ENCODE measurements at places on chromosomes 11 and 22. TPM values are rescaled to one million over a fixed set of nuclear protein-coding genes. Genes with fewer than 3 reads are reported as not detected.

DDX25 gene
- 4.8 TPM for polyA plus RNA-seq

PLA2G3 gene
- polyA plus RNA-seq, result 0.24 TPM

ESAM gene
- polyA plus RNA-seq, result 73.8 TPM

BATF2 gene
- 3.0 TPM for polyA plus RNA-seq

BTBD18 gene
- polyA plus RNA-seq, result 0.15 TPM

CTSF gene
- 107 TPM for polyA plus RNA-seq

CBLIF gene
- polyA plus RNA-seq, result not detected

OR56B4 gene
- polyA plus RNA-seq, result 0.25 TPM

CRYBA4 gene
- polyA plus RNA-seq, result not detected

GAL3ST1 gene
- 18.6 TPM for polyA plus RNA-seq

TSGA10IP gene
- polyA plus RNA-seq, result not detected

APOA4 gene
- polyA plus RNA-seq, result not detected

TRIM5 gene
- 44.1 TPM for polyA plus RNA-seq

SLC15A3 gene
- 19.1 TPM for polyA plus RNA-seq

MACROD1 gene
- 19.8 TPM for polyA plus RNA-seq

GPHA2 gene
- polyA plus RNA-seq, result 1.7 TPM

CABP4 gene
- 1.0 TPM for polyA plus RNA-seq

FZD4 gene
- polyA plus RNA-seq, result 73.8 TPM

SCUBE2 gene
- 5.2 TPM for polyA plus RNA-seq

SNX32 gene
- polyA plus RNA-seq, result 2.7 TPM

LDHAL6A gene
- polyA plus RNA-seq, result 1.2 TPM

RANBP1 gene
- polyA plus RNA-seq, result 185 TPM

RAC2 gene
- 5.7 TPM for polyA plus RNA-seq

TPBGL gene
- 0.14 TPM for polyA plus RNA-seq

GCAT gene
- polyA plus RNA-seq, result 14.3 TPM

NOX4 gene
- polyA plus RNA-seq, result 55.4 TPM

OR10D3 gene
- polyA plus RNA-seq, result not detected

NECTIN1 gene
- 42.4 TPM for polyA plus RNA-seq

TTC38 gene
- polyA plus RNA-seq, result 49.3 TPM

SCGB1D2 gene
- 2.5 TPM for polyA plus RNA-seq

ZBTB16 gene
- polyA plus RNA-seq, result 1.1 TPM
